Fibroblast of pulmonary artery (primary cell): ENCODE measurements at places on chromosomes 7 and 10.

GRCh38 chr7:32605032-32605431 is 109.7 kb downstream of the AVL9 start:
- DNase-seq = no peak

DNA sequence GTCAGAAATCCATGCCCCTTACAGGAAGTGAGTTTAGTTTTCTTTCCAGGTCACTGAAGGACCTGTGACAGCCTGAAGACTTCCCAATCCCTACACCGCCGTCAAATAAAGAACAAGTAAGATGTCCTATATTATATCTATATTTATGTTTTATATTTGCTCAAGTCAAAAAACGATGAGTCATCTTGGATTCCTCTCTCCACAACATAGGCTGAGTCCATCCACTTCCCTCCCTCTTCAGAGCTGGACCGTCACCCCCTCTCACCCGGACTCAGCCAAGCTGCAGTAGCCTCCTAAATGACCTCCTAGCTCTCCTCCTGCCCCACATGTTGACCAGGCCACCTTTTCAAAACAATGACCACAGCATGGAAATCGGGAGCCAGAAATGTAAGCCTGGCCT is 53.5 kb downstream of the GLI3 start:
- DNase-seq = no peak

GRCh38 chr10:3099291-3100092 is 32.1 kb downstream of the PFKP start:
- peak; percentile 92 for DNase-seq

DNA sequence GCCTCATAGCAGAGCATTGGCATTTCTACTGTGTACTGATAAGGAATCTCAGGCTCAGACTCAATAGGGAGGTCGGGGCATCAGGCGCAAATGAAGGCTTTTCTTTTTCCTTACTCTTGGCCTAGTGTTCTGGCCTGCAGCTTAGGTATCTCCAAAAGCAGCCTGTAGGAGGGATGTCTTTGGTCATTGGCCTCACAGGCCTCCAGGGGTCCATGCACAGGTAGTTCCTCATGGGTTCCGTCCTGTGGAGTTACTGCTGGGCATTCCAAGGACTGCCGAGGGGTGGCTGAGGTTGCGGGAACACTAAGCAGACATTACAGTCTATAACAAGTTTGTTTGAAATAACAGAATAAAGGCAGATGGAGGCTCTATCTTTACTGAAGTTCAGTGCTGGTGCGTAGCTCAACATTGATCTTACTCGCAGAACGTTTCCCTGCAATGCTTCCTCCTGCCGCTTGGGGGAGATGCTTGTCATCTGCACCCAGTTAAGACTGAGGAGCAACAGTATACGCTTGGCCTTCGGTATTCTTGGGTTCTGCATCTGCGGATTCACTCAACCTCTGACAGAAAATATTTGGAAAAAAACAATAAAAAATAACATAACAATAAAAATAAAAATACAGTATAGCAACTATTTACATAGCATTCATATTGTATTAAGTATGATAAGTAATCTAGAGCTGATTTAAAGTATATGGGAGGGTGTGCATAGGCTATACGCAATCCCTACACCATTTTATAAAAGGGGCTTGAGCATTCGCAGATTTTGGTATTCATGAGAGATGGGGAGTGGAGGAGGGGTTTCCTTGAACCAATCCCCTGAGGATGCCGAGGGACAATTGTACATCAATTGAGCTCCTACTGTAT is 58.9 kb downstream of the SH2D4B start:
- peak; percentile 65 for DNase-seq

- peak; percentile 37 for DNase-seq
Observed at GRCh38 chr7:107857541-107857912, 33.5 kb upstream of the DLD start.

- no peak for DNase-seq
Observed at GRCh38 chr7:50317697-50318669, 13.5 kb downstream of the IKZF1 start.

DNA sequence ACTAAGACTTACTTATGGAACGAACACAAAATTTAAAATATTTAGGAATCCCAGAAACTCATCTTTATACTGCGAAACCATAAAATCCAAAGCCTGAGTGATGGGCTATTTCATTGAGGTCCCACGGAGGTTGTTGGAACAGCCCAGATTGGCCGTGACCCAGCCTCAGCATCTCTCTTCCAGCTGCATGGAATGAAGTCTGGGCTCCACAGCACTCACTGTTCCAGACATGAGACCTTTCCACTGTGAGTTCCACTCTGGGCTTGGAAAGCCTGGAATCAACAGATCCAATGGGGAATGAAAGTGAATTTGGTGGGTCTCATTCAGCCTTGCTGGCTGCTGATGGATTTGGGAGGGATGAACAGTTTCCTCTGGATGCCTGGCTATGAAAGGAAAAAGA is 184.9 kb downstream of the EMX2 start:
- DNase-seq = no peak

- DNase-seq = no peak
Observed at GRCh38 chr10:85316276-85316675, 987.9 kb downstream of the CCSER2 start.

DNA sequence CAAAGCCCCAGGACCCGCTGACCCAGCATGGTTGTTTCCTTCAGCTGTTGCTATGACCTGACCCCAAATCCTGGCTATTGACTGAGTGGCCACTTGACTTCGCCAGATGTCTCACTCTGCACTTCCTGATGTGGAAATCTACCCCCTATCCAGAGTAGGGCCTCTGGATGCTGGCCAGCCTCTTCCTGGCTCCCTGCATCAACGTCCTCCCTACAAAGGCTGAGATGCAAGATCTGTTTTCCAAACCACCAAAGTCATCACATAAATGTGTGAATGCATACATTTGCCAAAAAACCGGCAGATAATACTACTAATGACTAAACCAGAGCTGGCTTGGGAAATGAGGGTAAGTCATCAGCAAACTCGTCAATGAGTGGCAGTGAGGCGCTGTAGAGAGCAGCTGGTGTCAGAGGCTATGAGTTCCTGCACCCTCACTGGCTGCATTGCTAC is 70.4 kb downstream of the PYROXD2 start:
- DNase-seq = peak; percentile 95

- no peak for DNase-seq
Observed at GRCh38 chr10:11065567-11065966, 47.9 kb downstream of the CELF2 start.

DNA sequence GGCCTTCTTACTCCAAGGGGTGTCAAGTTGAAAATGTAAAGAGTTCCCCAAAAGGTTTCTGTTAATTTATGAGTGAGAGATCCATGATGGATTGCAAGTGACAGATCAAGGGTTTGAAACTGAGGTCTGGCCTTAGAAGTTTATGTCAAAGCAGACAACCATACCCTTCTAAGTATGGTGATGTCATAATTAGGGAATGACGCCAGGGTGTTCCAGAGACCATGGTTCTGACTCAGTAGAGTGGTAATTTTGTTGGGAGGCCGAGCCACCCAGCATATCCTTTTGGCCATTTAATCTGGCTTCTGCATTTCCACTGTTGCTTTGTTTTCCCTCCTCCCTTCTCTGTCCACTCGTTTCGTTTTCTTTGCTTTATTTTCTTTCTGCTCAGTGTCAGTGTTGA is 2.7 kb downstream of the TRUB1 start:
- peak; percentile 20 for DNase-seq
